Bladder microvascular endothelial cell (primary cell): ENCODE measurements at places on chromosomes 3 and 15. TPM values are rescaled to one million over a fixed set of nuclear protein-coding genes. Genes with fewer than 3 reads are reported as not detected.

Gene AQP9
- not detected in 2 replicates for total RNA-seq

Gene SMCO1
- total RNA-seq = not detected in 2 replicates

Gene TM4SF18
- 248 and 498 TPM in 2 replicates for total RNA-seq

Gene CCDC39
- total RNA-seq = 0.06 TPM in 1 of 2 replicates, not detected in the other

Gene GPR160
- 4.8 and 13.3 TPM in 2 replicates for total RNA-seq

Gene GCSAM
- not detected in 2 replicates for total RNA-seq
